ENCODE measurements at places on chromosomes 6 and 20.

- no peak for DNase-seq
Observed at GRCh38 chr6:7730784-7731227, 4.9 kb downstream of the BMP6 start.

- no peak for DNase-seq
Observed at GRCh38 chr6:142935553-142936517, 9.1 kb downstream of the HIVEP2 start.

DNA sequence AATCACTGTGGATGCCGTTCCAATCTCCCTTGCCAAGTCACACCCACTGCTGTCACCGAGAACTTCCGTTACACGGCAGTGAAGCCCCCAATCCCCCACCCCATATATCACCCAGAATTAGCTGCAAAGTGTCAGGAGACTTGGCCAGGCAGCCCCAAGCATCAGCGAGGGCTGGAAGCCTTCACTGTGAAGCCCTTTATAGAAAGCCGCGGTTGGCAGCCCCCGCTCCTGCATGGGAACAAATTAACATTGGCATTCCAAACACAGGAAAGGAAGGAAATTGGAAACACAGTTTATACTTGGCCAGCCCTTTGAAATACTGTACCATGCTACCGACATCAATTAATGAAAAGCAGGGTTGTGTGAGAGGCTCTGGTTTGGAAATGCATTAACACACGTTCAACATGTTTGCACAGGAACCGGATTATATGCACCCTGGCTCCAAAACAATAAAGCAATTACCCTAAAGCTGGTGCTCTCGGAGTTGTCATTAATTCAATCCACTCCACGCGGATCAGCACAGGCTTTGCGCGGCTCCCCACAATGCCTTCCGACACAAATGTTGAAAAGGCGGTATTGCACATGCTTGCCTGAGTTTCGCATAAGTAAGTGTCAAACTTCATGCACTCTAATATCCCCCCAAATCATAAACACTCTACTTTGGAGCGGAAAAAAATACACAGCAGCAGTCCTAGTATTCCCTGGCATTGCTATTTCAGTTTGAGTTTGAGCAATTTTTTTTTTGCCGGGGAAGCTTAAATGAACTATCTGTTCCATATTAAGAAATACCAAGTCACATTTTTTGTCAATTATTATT lies 7.1 kb downstream of the BMP7 start:
- no peak for DNase-seq

DNA sequence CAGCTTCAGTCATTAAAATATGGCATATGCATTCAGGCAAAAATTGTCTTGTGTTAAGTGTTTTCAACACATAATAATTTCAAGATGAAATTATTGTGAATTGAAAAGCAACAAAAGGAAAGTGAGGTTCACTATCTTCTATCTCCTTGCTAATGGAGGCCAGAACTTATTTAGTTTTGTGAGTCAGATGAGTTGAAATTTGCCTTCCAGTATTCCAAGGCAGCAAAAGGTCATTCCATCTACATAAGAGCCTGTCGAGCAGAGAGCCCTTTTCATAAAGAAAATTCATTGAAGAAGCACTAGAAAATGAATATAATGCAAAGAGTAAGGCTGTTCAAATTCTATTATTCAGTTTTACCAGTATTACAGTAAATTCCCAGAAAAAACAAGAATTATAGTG lies 274.3 kb downstream of the PLCB1 start:
- no peak for DNase-seq

GRCh38 chr20:34525709-34526416 lies 9.6 kb downstream of the DYNLRB1 start:
- DNase-seq: no peak

DNA sequence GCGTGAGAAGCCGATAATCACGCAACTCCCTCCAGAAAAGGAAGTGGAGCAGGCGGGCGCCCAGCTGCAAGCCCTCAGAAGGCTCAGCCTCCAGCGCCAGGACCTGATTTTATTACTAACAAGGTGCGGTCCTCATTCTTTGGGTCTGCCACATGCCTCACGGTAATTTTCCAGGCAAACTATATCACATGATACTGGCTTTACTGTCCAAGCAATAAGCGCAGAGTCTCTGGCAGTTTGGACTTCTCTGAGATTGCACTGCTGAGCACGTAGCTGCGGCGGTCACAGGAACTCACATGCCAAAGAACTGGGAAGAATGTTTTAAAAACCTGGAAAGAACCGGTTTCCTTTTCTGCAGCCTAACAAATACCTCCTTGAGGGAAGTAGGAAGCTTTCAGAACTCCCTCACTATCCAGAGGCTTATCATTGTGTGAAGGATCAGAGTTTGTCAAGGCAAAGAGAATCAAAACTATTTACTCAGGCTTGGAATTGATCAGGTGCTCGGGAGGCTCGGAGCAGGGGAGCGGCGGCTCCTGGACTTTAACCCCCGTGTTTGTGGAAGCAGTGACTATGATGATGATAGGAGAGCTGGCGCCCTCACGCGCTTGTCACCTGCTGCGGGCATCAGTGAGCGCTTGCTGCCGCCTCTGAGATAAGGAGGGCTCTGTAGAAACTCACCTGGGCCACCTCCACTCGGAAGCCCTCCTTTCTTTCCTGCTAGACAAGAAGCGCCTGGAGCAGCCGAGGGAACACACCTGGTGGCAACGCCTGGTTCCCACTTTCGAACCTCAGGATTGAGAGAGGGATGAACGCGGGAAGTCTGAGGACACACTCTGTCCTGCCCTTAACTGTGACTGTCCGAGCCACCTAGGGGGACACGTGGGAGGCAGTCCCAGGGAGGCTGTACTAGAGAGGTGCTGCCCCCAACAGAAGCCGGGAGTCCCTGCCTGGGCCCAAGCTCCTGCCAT lies 27.2 kb upstream of the SYNJ2 start:
- DNase-seq: no peak

- DNase-seq: no peak
Observed at GRCh38 chr6:161139766-161140553, 133.9 kb downstream of the AGPAT4 start.
